IPS DF 6.9 (cell line): ENCODE measurements at places on chromosomes 2 and 18.

DNA sequence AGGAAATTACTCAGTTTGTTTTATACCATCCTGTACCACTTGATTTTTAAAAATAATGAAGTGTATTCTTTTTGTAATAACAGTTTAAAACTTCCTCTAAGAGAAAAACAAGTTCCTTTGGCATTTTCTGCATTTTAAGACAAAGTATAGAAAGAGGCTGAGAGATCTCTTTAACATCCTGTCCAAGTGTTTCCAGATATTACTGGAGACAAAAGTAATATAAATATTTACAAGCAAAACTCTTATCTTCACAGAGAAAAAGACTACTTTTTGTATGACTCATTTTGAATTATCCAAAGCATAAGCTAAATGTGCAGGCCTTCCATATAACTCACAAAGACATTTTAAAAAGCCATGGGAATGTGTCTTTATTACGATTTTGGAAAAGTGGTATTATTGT is 221.1 kb downstream of the RDH14 start:
- no peaks in the 10 kb centered on the region for H3K36me3 ChIP-seq
- no peak overlapping the region for H3K4me3 ChIP-seq
- no peaks in the 10 kb centered on the region for H3K27me3 ChIP-seq
- no peak overlapping the region for H3K27ac ChIP-seq
- DNase-seq = no peak

GRCh38 chr2:206305523-206306245 is 31.2 kb downstream of the ZDBF2 start:
- no peaks in the 10 kb centered on the region; the same call in 1 of the 2 replicates for H3K36me3 ChIP-seq
- no peaks in the 10 kb centered on the region for H3K4me1 ChIP-seq
- H3K4me3 ChIP-seq = no peak overlapping the region
- H3K27me3 ChIP-seq = no peaks in the 10 kb centered on the region
- no peak overlapping the region for H3K27ac ChIP-seq

- no peak overlapping the region for H3K4me3 ChIP-seq
- no peak for DNase-seq
- H3K27me3 ChIP-seq = no peaks in the 10 kb centered on the region
- H3K27ac ChIP-seq = no peak overlapping the region
Measured at GRCh38 chr2:233338046-233338445, 16.2 kb upstream of the DGKD start.

GRCh38 chr2:100592226-100592625 is 29.4 kb downstream of the PDCL3 start:
- H3K36me3 ChIP-seq = no peaks in the 10 kb centered on the region
- no peaks in the 10 kb centered on the region for H3K27me3 ChIP-seq
- DNase-seq = no peak
- H3K4me3 ChIP-seq = no peak overlapping the region

GRCh38 chr2:148039783-148040182 is 18.9 kb downstream of the MBD5 start:
- H3K36me3 ChIP-seq = no peaks in the 10 kb centered on the region
- DNase-seq = no peak
- no peaks in the 10 kb centered on the region for H3K4me1 ChIP-seq

- H3K36me3 ChIP-seq = no peaks in the 10 kb centered on the region
- peaks cover 8% of the 10 kb centered on the region for H3K4me1 ChIP-seq
- no peak for DNase-seq
- no peak overlapping the region for H3K4me3 ChIP-seq
- H3K27me3 ChIP-seq = no peaks in the 10 kb centered on the region
- H3K27ac ChIP-seq = no peak overlapping the region
Measured at GRCh38 chr18:46295416-46295815, 191.2 kb downstream of the HAUS1 start.

DNA sequence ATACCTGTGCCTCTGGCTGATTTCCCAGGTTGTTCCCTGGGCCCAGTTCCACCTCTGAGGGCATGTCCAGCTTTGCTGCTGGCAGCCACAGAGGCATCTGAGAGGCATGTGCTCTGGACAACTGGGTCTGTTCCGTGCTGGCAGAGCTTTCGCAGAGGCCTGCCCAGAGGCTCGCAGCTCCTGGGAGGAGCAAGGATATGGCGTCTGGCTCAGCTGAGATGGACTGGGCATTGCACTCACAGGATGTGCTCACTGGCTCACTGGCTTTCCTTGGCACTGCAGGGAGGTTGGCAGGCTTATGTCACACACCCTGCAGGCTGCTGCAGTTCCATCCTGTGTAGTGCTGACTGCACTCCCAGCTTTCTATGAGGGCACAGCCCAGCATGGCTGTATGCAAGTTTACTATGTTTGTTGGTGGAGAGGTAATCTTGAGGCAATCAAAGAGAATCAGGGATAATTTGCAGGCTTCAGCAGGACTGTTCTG is 172.3 kb downstream of the PRKCE start:
- no peak overlapping the region for H3K4me3 ChIP-seq
- H3K36me3 ChIP-seq = no peaks in the 10 kb centered on the region
- H3K27me3 ChIP-seq = no peaks in the 10 kb centered on the region
- no peak for DNase-seq
- H3K27ac ChIP-seq = no peak overlapping the region

- no peak overlapping the region for H3K4me3 ChIP-seq
- H3K27ac ChIP-seq = no peak overlapping the region
- no peak for DNase-seq
- no peaks in the 10 kb centered on the region for H3K4me1 ChIP-seq
- H3K36me3 ChIP-seq = no peaks in the 10 kb centered on the region
Measured at GRCh38 chr2:173150963-173151362, 75.3 kb downstream of the MAP3K20 start.

DNA sequence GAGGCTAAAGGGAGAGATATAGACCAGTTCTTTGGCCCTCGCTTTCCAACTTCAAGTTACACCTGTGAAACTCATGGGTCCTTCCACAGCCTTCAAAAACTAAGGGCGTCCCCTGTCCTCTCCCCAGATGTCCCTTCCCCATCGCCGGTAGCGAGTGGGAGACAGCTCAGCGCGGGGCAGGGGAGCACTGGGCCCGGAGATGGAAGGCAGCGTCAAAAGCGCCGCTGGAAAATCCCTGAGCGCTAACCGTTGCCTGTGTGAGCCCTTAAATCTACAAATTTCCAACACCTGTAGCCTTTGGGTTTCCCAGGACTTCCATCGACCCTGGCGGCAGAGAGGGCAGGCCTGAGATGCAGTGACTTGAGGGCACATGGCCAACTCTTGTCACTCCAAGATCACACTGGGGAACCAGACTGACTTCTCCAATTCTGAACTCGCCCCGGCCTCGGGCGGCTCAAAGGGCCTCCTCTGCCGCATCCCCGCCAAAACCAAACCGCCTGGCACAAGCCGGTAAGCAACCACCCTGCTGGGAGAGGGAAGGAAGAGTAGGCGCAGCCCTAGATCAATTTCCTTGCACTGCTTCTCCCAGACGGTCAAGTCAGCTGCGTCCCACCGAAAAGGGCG is 879 bp upstream of the EPAS1 start:
- no peak for DNase-seq
- H3K27ac ChIP-seq = no peak overlapping the region
- H3K36me3 ChIP-seq = no peaks in the 10 kb centered on the region
- H3K4me3 ChIP-seq = peak overlapping the region; percentile 34; the same call in 1 of the 2 replicates
- H3K4me1 ChIP-seq = peaks cover 3% of the 10 kb centered on the region

DNA sequence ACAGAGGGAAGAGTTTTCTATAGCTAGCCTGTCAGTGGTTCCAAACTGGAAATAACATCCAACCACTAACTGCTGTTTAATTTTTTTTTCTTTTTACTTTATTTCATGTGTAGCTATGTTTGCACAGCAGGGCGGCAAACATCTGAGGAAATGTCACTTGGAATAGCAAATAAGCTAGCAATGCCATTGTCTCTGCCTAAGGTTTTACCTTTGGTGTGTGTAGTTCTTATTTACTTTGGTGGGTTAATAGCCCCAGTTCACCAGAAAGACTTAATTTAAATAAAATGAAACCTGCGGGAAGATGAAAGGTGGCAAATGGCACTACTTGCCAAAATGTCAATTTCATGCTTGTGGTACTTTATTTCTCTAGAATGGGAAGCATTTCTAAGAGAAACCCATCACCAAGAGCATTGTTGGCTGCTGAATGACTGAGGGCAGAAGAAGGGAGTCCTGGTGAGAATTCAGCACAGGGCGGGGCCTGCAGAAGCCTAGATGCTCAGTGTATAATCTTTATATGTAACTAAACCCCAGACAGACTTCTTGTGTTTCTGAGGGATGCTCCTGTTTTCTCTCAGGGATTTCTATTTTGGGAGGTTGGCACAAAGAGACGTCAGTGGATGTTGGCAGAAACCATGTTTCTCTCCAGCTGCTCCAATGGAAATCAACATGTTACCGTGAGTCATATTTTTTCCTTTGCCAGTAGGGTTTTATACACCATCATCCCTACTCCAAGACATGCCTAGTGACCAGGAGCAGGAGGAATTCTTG is 300.4 kb upstream of the NT5C1B start:
- no peak for DNase-seq
- H3K27me3 ChIP-seq = no peaks in the 10 kb centered on the region
- H3K36me3 ChIP-seq = no peaks in the 10 kb centered on the region
- no peak overlapping the region for H3K27ac ChIP-seq
- no peaks in the 10 kb centered on the region for H3K4me1 ChIP-seq

DNA sequence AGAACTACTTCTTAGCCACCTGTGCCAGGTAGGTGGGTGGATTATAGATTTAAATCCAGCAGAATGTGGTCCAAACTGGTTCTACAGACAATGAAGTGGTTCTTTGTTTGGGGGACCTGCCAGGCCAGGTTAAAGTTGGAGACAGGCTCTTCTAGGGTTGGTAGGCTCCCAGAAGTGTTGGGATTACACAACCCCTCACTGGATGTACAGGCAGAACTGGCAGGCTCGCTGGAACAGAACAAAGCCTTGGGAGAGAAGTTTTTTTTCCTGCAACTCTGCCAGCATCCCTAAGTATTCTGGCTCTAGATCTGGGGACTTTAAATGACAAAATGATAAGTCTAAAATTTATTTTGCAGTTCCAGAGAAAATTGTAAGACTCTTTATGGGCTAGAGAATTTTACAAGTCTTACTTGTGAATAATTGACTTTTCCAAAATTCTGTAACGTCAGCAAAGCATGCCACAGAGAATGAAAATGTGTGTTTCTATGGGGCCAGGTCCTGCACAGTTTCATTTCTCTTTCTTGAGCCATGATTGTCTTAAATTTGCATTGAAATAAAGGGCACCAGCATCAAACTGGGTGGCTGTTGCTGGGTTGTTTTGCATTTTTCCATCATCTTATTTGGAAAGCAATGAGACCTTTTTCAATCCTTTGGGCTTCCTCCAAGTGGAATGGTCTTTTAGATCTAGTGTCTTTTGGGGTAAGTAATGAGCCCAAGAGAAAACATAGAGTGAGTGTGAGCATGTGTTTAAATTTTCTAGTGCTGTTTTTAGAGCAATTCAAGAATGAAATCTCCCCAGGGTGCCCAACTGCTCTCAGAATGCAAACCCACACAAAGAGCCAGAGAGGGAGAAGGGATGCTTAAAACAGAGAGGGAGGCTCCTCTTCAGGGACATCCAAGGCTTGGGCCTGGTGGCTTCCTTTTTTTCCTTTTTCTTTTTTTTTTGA is 32.4 kb upstream of the ATL2 start:
- no peaks in the 10 kb centered on the region for H3K36me3 ChIP-seq
- no peaks in the 10 kb centered on the region for H3K27me3 ChIP-seq
- DNase-seq = no peak

DNA sequence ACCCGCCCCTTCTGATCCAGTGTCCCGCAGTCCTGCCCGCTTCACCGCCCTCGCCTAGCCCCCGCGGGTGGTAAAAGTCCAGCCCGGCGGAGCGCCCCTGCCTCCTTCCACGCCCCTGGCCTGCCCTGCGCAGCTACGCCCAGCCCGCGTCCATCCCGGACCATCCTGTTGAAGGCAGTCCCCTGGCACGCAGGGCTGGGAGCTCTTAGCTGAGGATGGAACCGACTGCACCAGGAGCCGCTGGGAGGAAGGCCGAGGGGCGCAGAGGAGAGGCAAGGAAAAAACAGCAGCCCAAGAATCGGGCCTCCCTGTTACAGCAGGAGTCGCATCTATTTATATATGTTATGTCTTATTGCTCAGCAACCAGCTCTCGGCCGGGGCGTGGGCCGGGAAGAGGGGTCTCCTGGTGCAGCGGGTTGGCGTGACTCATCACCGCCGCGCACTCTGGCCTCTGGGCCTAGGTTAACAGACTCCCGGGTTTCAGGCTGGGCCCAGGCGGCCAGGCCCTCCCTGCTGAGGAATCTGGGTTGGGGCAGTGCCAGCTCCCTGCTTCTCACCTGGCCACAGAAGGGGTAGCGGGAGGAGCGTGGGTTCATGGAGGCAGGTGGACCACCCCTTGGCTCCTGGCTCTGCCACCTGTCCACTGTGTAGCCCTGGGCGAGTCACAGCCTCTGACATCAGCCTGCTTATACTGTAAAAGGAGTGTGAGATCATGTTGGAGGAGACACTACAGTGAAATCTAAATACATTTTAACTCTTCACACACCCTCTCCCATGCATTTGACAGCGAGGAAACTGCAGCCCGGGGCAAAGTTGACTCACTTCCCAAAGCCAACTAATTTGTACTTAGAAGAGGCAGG is 13.4 kb upstream of the MAP3K2 start:
- peaks cover 3% of the 10 kb centered on the region; the same call in 1 of the 2 replicates for H3K4me1 ChIP-seq
- H3K27me3 ChIP-seq = no peaks in the 10 kb centered on the region
- H3K27ac ChIP-seq = no peak overlapping the region
- no peaks in the 10 kb centered on the region for H3K36me3 ChIP-seq

- no peak overlapping the region for H3K4me3 ChIP-seq
- H3K36me3 ChIP-seq = no peaks in the 10 kb centered on the region
- H3K27ac ChIP-seq = no peak overlapping the region
Measured at GRCh38 chr2:214902286-214902685, 92.8 kb upstream of the BARD1 start.

DNA sequence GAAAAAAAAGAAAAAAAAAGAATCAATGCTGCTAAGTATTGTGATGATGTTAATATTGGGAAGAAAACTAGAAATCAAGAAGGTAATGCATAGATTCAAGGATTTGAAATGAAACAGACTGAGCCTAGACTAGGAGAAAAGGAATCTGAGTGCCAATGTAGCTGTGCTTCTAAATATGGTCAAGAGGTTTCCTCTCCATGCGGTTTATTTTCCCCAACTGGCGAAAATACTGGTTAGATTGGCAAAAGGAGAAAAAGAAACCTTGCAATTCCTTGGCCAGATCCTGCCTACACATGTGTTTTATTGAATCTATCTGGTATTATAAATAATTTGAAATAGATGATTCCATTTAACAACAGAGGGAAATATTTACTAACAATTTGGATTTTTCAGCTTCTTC is 5.7 kb downstream of the SCN3A start:
- no peak overlapping the region for H3K4me3 ChIP-seq
- H3K36me3 ChIP-seq = no peaks in the 10 kb centered on the region
- H3K27ac ChIP-seq = no peak overlapping the region
- DNase-seq = no peak

DNA sequence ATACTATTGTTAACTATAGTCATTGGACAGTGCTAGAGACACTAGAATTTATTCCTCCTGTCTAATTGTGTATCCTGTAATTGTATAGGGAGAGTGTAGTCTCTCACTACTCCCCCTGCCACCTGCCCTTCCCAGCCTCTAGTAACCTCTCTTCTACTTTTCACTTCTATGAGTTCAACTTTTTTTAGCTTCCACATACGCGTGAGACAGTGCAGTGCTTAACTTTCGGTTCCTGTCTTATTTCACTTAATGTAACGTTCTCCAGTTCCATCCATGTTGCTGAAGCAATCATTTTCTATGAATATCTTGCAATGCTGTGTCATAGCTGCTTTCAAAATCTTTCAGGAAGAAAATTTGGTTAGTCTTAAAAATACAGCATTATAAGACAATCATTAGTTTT is 22.8 kb upstream of the RUFY4 start:
- no peak for DNase-seq
- no peak overlapping the region for H3K4me3 ChIP-seq
- no peaks in the 10 kb centered on the region for H3K36me3 ChIP-seq
